ENCODE measurements at places on chromosomes 7 and 10.

GRCh38 chr10:124744102-124745050 is at the start of gene FAM53B:
Gene FAM53B, minus strand, starts transcription at chr10:124744378. Its CDS starts 37,665 bp downstream, at chr10:124706713.
- no peak for DNase-seq

- no peak for DNase-seq
Measured at GRCh38 chr7:83835424-83835823, 186.5 kb upstream of the SEMA3E start.

DNA sequence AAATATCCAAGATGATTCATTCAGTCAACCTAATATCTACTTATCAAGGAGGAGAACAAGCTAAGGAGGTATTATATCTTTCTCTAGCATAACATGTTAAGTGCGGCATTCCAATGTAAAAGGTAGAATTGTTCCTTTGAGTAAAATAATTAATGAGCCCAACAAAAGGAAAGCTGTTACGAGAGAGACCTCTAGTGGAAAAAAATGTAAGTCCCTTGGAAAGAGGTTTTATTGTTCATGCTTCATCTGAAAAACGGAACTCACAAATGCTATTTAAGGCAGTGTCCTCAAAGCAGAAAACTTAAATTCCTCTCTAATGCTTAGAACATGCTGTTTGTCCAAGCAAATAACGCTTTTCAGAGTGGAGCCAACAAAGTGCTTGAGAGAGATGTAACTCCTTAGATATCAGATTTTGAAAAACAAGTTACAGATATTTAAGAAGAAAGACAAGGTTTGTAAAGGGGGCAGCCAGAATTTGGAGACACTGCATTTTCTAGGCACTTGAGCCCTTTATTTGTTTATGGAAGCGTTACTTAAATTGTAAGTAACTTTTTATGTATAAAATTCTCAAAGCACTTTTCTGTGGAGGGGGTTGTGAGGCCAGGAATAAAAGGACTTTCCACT is 119.9 kb downstream of the TFEC start:
- DNase-seq, result no peak

GRCh38 chr10:19014034-19014433 is 34.6 kb upstream of the MALRD1 start:
- no peak for DNase-seq

DNA sequence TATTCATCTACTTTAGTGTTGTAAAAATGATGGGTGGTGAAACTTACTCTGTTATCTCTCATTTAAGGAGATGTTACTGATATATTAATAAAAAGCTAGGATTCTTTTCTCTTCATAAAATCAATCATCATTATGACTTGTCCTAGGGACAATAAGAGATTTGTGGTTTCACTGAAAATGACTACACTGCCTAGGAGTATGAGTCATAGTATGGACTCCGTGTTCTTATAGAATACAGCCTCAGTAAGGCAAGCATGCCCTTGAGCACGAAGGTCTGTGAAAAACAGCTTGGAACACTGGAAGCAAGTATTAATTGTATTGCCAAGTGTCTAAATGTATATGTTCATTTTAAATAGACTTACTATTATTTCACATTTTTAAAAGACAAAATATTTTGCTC is 749.2 kb upstream of the PCDH15 start:
- no peak for DNase-seq

- DNase-seq, result no peak
Measured at GRCh38 chr7:117630501-117630900, 150.7 kb downstream of the CFTR start.

- DNase-seq, result no peak
Measured at GRCh38 chr10:119378737-119379067, 163.8 kb downstream of the RGS10 start.

- DNase-seq, result no peak
Measured at GRCh38 chr7:108285003-108285368, 154.8 kb upstream of the LAMB4 start.

DNA sequence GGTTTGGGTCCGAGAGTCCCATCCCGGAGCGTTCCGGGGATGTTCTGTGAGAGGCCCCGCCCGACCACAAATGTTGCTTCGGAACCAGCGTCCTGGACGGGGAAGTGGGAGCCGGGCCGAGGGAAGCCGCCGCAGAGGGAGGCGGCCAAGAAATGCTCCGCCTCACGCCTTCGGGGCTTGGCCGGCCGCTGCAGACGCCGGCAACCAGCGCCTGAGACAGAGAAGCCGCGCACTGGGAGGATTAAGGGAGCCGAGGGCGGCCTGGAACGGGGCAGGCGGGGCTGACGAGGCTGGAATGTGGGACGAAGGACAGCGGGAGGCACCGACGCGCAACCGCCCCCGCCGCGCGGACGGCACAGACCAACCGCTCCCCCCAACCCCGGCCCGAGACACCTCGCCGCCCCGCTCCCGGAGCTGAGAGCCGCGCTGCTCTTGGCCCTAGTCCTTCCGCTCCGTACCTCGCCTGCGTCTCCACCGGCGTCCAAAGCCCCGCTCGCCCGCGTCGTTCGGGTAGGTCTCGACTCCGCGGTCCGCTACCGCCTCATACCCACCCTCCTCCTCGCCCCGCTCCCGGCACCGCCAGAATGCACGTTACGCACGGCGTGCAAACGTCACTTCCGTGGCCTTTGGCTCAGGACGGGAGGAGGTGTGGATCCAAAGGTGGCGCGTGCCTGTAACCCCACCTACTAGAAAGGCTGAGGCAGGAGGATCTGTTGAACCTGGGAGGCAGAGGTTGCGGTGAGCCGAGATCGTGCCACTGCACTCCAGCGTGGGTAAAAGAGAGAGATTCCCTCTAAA is 36.7 kb upstream of the KCTD7 start:
- DNase-seq, result peak; percentile 83

GRCh38 chr7:31073326-31074119 is 21.4 kb downstream of the ADCYAP1R1 start:
- no peak for DNase-seq

DNA sequence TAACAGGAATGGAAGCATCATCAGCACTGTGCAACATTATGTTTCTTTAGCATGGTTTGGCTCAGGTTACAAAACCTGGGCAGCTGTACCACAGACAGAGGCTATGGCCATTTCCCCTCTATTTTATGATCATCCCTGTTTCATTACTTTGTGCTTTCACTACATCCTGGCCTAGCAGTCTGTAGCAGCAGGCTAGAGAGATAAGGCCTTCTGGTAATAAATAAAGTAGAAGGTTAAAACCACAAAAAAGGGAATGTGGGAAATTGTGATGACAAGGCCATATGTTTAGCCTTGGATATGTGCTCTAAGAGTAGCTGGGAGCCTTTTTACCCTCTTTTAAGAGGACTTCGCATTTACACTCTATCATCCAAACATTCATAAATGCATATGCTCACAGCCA is 266.2 kb upstream of the PHF14 start:
- DNase-seq, result no peak

DNA sequence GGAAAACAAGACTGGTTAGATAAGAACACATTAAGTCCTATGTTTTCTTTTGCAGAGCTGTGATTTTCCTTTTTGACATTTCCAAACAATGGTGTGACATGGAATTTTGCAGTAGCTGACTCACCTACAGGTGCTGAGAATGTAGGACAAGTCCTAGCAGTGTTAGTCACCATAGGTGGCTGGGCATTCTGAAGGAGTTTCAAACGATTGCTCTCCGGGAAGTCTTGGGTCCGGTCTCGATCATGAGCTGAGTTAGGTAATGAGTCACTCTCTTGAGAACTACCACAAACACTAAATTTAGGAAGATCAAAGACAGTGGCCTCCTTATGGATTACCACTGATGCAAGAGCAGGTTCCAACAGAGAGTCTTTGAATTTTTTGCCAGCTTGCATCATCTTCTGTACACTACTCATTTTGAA is 3.6 kb downstream of the FIGNL1 start:
- DNase-seq, result no peak

DNA sequence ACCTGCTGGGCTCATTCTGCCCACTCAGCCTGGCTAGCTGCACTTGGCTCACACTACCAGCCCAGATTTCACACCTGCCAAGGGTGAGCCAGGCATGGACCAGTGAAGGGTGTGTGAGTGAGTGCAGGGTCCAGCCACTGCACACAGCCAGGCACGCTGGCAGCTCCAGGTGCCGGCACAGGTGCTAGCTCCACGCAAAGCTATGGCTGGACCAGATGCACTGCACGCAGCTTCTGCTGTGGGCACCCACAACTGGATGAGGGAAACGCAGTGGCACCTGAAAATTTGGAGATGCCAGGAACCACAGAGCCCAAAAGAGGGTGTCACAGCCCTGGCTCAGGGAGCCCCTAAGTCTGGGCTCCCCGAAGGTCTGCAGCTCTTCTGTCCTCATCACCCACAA is 24.9 kb upstream of the TES start:
- DNase-seq, result no peak

GRCh38 chr7:114715907-114716306 is 206.0 kb upstream of the MDFIC start:
- DNase-seq, result no peak

GRCh38 chr7:77699056-77699455 is 2.8 kb downstream of the RSBN1L start:
- no peak for DNase-seq

- DNase-seq, result no peak
Measured at GRCh38 chr10:118405928-118406327, 63.8 kb upstream of the FAM204A start.

- no peak for DNase-seq
Measured at GRCh38 chr7:3301831-3302618, 973 bp downstream of the SDK1 start.

GRCh38 chr10:125795128-125795527 is 19.5 kb upstream of the MMP21 start:
- DNase-seq, result no peak

DNA sequence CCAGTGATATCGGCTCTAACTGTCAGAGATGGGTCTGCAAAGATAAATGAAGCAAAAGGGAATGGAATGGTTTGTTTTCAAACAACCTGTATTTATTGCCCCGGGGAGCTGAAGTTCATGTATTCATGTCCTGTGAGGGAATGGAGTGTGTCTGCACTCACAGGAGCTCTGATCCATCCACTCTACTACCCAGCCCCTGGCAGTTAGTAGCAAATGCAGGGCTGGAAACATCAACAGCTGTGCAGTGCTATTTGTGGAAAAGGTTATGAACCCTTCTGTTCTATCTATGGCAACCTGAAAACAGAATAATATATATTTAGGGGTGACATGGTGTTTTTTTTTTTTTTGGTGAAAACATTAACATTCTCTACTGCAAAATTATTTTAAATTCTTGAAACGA is 9.8 kb downstream of the AGR2 start:
- DNase-seq, result no peak

DNA sequence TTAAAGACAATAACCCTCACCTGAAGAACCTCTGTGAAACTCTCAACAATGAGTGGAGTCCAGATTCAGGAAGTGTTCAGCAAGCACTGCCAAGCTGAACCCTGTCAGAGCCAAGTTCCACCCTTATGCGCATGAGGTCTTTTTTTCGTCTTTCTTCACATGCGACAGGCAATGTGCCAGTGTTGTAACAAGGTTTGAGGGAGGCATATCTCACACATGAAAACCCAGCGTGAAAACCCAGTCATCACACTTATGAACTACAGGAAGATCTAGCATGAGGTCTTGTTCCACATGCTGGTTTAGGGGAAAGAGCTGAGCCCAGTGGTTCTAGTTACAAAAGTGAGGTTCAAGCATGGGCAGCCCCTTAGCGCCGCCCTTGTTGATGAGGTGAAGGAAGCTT is 49.7 kb downstream of the RABGEF1 start:
- no peak for DNase-seq

DNA sequence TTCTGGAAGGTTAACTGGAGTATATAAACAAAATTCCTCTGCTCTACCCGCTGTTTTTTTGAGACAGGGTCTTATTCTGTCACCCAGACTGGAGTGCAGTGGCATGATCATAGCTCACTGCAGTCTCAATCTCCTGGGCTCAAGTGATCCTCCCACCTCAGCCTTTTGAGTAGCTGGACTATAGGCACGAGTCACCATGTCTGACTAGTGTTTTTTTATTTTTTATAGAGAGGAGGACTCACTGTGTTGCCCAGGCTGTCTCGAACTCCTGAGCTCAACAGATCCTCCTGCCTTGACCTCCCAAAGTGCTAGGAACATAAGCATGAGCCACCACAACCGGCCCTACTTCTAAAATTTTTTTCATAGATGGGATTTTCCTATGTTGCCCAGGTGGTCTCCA is 2.2 kb downstream of the RAB18 start:
- no peak for DNase-seq

GRCh38 chr7:16554518-16555236 is 28.1 kb downstream of the LRRC72 start:
- no peak for DNase-seq

DNA sequence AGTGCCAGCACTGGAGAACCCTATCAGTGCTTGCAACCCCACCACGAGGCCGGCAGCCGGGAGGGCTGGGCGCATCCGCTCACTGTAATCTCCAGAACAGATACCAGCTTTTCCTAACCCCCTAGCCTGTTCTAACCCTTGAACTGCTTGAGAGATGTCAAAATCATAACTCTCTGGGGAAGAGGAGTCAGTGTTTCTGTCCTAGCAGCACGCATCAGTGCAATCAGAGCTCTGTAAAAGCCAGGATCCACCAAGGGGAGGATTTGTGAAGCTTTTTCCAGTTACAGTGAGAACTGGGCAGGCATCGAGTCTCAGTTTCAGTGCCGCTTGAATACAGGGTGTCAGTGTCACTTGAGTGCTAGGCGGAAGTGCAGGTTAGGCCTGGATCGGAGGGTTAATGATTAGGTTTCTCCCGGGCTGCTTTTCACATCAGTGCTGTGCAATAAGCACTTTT is 104.5 kb upstream of the INSYN2A start:
- no peak for DNase-seq

- no peak for DNase-seq
Measured at GRCh38 chr10:112815269-112816032, 134.6 kb upstream of the TCF7L2 start.

DNA sequence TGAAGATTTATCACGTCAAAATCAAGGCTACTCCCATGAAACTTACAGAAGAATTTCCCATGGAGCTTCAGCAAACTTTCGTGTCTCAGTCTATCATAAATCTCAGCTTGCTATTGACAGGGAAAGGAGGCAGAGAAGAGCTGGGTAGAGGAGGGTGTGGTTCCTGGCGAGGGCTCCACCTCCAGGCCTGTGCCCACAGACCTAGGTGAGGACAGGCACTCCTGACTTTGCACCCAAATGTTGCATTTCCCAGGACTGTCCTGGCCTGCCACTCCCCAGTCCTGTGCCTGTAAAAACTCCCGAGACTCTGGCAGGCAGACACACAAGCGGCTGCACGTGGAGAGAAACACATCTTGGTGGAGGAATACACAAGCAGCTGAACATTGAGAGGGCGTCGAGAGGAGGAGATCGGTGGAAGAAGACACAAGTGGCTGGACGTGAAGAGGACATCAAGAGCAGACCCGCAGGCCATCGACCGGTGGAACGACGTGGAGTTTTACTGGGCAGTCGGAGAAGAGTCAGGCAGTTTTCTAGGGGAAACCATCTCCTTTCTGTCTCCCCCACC is 145.1 kb downstream of the CTNNA3 start:
- no peak for DNase-seq

- DNase-seq, result no peak
Measured at GRCh38 chr7:149010451-149010850, 17.9 kb downstream of the PDIA4 start.

- no peak for DNase-seq
Measured at GRCh38 chr10:112132435-112132834, 51.1 kb downstream of the GPAM start.

GRCh38 chr10:102438374-102438773 is 6.0 kb upstream of the CUEDC2 start:
- DNase-seq, result no peak
